ENCODE measurements at places on chromosomes 7 and 10.

- DNase-seq: no peak
Measured at GRCh38 chr7:45417268-45417667, 156.9 kb upstream of the ADCY1 start.

GRCh38 chr7:9761224-9761623 is 1212.4 kb upstream of the PHF14 start:
- DNase-seq: no peak

- DNase-seq: no peak
Measured at GRCh38 chr7:155203882-155204691, 93.6 kb upstream of the INSIG1 start.

DNA sequence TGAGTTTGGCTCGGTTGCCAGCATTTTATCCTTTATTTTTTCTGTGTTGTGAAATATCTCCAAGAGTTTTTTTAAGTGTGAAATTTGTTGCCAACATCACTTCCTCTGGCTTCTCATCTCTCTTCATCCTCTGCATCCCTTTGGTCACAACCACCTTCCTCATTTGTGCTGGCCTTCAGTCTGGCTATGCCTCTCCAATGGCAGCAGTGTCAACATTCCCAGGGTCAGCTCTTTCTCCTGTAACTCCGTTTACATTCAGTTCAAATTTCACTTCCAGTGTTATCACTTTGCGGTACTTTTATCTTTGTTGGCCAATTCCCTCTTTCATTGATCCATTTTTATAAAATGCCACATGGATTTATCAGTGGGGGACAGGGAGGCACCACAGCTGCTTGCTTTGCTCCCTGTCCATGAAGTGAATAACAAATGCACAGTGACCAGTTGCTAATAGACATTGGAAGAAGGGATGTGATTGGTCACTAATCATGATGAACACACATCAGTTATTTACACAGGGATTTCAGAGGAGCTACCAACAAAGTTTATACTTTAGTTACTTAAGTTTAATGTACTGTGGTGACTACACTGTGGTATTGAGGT is 311.4 kb upstream of the LRGUK start:
- no peak for DNase-seq

Data from CD8-positive, alpha-beta T cell (primary cell).